ENCODE measurements at places on chromosomes 2 and 18.

- DNase-seq: no peak
These were observed 83.1 kb downstream of the SEPTIN10 start for GRCh38 chr2:109530712-109531111.

DNA sequence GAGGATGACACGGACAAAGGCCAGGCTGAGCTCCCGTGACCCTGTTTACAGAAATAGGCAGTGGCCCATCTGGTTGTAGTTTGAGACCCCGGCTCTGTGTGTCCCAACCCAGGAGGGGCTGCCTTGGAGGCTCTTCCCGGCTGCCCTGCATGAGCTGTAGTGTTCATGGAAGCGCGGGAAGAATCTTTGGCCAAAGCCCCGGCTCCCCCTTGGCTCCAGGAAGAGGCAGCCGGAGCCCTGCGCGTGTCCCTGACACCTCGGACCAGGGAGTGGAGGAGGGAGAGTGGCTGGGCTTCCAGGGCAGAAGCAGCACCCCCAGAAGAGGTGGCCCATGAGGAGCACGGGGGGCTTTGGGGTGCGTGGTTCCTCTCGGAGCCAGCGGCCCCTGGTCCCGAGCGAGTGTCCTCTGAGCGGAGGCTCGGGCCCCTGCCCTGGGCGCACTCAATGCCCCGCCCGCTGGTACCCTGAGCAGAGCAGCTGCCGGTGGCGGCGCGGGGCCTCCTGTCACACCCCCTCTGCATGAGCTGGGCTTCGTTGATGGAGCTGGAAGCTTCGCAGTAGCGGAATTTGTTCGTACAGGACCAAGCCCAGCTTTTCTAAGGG, 21.7 kb downstream of the GPR35 start:
- no peak for DNase-seq

- DNase-seq: no peak
These were observed 281.6 kb downstream of the ZNF385B start for GRCh38 chr2:179579800-179580199.

- no peak for DNase-seq
These were observed 5.8 kb downstream of the GPR55 start for GRCh38 chr2:230919240-230919639.

GRCh38 chr2:180446492-180446891, 439.4 kb upstream of the CWC22 start:
- DNase-seq: no peak

DNA sequence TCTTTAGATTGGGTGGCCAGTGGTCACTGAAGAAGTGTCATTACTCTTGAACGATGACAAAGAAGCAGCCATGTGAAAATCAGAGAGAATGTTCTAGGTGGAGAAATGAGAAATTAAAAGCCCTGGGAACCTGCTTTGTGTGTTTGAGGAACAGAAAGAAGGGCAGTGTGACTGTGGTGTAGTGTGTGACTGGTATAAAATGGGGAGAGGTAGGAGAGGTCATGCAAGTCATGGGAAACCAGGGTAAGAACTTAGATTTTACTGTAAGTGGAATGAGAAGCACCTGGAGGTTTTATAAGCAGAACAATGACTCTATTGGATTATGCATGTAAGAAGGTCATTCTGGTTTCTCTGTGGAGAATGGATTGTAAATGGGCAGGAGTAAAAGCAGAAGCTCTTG, 12.2 kb downstream of the ICOS start:
- DNase-seq: no peak

DNA sequence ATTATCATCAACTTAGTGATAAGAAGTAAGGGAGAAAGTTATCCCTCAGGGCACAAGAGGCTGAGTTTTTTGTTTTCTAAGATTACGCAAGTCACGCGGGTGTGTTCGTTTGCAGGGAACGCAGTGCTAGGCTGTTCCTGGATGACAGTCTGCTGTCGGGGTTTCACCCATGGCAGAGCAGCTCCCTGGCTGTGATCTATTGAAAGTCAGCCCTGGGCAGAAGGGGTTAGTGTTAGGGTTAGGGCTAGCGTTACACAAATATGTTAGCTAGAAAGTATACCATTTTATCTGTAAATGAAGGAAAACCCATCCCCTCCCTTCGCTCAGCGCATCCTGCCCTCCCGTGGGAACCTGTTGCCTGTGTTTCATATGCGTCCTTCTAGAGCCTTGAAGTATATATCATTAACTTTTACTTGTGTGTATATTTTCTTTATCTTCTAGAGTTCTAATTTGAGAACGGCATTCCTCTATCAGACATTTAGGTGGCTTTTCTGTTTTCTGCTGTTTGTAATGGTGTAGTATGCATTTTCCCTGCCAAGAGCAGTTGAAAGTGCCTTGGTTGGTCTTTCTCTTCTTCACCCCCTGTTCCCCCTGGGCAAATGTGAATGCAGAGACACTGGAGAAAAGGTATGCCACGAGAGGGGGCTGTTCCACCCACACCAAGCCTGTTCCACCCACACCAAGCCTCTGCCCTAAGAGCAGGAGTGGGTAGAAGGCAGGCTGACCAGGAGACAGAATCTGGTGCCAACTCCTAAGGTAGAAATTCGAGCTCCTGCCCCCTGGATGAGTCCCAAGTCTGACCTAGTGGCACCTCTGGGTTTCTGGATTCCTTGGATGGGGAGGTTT, 47.0 kb downstream of the ARMC9 start:
- DNase-seq: no peak

- no peak for DNase-seq
These were observed 45.6 kb upstream of the ANKRD44 start for GRCh38 chr2:197356136-197356535.

- DNase-seq: no peak
These were observed 4.9 kb upstream of the DUSP2 start for GRCh38 chr2:96150007-96150640.

GRCh38 chr2:78982638-78983330, 42.7 kb upstream of the REG3G start:
- DNase-seq: no peak

GRCh38 chr2:65450810-65451209, 18.4 kb upstream of the SPRED2 start:
- no peak for DNase-seq

DNA sequence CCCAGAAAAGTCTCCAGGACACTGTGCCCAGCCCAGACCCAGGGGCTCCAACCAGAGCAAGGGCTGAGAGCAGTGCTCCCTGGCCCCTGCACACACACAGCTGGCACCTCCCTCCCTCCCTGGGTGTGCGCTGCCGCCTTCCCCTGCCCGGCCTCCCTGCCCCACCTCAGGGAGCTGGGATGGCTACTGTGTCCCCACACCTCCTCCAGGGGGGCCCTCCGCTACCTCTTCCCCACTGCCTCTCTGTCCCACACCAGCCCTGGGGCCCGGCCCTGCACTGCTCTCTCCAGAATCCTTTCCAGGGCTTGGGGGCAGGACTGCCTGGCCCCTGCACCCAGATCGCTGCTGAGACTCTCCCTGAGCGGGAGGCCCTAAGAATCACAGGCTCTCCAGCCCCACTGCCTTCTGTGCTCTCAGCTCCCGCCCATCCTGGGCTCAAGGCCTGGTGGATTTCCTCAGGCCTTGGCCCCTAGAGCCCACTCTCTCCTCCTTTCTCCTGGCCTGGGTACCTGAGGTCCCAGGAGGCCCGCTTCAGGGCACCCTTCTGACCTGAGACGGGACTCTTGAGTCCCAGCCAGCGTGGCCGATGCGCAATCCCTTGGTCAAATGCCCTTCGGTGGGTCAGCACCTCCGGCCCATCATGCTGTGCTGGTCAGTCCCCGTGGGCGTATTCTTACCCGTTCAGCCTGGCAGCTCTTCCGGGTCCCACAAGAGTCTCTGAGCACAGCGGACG, 276.8 kb upstream of the HDAC4 start:
- DNase-seq: no peak

DNA sequence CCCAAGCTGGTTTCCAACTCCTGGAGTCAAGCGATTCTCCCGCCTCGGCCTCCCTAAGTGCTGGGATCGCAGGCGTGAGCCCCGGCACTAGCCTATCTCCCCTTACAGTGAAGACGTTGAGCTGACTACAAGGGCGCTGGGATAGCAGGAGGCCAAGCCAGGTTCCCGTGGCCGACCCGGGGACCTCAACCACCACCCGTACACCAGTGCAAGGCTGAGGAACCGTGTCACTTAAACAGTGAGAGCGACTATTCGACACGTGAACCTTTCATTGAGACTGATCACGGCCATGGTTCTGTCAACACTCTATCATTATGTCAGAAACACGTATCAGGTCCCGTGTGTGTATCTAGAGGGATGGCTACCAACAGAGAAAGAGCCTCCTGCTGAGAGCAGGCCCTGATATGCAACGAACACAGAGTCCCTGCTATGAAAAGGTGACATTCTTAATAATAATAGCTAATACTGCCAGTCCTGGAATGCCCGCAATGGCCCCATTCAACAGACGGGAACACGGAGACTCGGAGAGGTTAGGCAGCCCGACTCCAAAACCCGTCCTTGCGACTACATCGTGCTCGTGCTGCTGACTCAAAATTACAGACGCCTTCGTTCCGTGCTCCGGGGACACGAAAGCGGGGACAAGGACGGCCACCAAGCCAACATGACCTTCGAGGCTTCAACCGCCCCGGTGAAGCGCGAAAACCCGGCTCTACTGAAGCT, 833 bp downstream of the AFG3L2 start:
- peak; percentile 31 for DNase-seq

DNA sequence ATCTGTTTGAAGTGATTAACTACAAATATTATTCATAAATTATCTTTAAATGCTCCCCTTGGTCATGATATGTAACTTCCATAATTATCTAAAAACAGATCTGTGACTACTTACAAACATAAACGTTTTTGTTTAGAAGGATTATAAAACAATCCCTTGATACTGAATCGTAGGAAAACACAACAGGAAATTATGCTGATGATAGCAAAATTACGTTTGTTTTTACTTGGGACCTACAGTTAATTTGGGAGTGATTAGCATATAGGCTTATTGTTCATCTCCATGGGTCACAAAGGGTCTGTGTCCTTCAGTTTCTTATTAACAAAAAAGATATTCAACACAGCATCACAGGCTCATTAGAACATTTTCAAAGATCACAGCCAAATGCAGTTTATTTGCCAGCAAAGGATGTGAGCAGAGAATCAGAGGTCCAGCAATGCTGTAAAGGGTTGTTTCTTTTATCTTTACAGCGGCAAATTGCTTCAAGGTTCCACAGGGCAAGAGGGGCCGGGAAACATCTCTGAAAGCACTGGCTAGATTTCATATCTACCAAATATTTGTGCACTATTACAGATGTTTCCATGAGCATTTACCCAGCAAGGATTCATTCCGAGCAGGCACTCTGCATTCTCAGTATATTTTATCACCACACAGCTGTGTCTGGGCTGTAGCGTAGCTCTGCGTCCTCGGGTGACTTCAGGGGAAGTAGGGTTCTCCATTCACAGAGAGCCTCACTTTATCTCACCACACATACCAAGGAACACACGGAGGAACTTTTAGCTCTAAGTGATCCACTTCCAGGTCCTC, 4.1 kb downstream of the CCDC195 start:
- no peak for DNase-seq

- DNase-seq: peak; percentile 98
These were observed 12.6 kb upstream of the KCMF1 start for GRCh38 chr2:84958135-84959059.

DNA sequence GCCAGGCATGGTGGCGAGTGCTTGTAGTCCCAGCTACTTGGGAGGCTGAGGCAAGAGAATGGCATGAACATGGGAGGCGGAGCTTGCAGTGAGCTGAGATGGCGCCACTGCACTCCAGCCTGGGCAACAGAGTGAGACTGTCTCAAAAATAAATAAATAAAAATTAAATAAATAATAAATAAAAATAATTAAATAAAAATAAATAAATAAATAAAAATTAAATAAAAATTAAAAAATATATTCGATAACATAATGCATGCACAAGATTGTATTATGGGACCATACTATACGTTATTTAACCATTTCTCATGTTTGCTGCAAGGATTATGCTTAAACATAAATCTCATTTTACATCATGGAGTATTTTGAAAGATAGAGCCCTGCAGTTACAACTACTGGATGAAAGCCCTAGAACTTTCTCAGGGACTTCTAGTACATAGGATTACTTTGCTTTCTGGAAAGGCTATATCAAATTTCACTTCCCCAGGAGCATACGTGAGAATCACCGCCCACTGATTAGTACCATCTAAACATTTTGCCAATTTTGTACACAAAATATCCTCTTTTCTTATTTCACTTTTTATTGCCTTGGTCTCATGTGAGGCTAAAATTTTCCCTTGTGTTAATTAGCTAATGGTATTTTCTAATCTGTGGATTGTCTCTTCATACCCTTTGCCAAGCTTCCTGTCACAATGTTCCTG, 234.3 kb upstream of the LYPD1 start:
- no peak for DNase-seq

- DNase-seq: peak; percentile 81
These were observed 92.4 kb upstream of the RMDN2 start for GRCh38 chr2:37832590-37833197.

DNA sequence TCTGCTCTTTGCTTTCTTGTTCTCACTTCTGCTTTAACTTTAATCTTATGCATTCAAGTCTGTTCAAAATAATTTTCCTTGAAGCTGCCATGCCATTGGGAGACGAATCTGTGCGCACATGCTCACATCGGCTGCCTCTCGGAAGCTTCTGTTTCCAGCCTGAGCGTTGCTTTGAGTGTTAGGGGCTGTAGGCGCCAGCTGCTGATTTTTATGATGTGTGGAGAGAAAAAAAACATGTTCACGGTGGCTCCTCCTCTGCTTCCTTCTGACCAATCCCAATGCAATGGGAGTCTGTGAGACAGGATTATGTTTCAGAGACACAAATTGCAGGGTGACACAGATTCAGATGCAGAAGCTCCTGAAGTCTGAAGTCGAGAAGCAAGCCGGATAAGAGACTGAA, at the start of gene MC4R:
TSS of gene MC4R (minus strand) at position 180 of the 400 bp plus-strand sequence. CDS start 426 bp downstream, outside the sequence.
- DNase-seq: peak; percentile 66

GRCh38 chr18:40292985-40293710, 1661.9 kb upstream of the PIK3C3 start:
- DNase-seq: peak; percentile 0

GRCh38 chr2:129548880-129549279, 430.6 kb upstream of the RAB6C start:
- no peak for DNase-seq

DNA sequence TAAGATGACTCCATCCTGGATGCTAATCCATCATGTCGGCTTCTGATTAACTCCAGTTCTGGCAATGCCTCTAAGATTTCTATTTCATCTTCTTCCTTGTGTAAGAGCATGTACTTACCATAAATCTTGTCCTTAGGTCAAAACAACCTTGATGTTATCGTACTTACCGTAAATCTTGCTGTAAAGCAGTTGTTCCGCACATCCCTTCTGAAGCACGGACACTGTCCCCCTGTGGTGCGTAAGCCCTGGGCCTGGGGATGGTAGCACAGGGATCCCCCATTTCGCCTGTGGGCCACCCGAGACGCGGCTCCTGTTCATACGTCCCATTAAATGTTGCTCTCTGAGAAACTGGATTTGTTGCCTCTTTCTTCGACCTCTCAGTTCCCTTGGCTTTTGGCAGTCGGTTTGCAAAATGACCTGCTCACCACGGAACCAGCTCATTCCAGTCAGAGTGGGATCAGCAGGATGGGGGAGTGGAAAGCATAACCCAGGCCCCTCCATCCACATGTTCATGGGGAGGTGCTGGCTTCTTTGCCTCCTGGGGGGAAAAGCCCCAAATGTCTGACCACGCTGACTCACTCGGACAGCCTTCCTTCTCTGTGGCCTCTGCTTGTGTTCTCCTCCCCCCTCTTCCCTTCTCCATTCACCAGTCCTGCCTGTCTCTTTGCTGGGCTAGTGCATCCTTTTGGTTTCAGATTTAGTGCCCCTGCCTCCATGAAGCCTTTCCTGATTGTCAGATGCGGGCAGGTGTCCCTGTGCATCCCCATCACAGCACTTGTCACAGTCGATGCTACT, 49.9 kb downstream of the RAB31 start:
- DNase-seq: no peak

GRCh38 chr2:240469239-240469636, 33.8 kb downstream of the GPC1 start:
- no peak for DNase-seq

Measured in SW480 (cell line).